ENCODE measurements at places on chromosomes 5 and 9. TPM values are rescaled to one million over a fixed set of nuclear protein-coding genes. Genes with fewer than 3 reads are reported as not detected.

TRPM6 gene
- total RNA-seq, result 4.7 TPM

GAS1 gene
- 41.9 TPM for total RNA-seq

SLC45A2 gene
- 0.09 TPM for total RNA-seq

DOLK gene
- total RNA-seq, result 27.3 TPM

TEK gene
- 3.5 TPM for total RNA-seq

IL4 gene
- total RNA-seq, result not detected

PCDHA2 gene
- not detected for total RNA-seq

TUSC1 gene
- 37.2 TPM for total RNA-seq

EIF4EBP3 gene
- total RNA-seq, result 28.3 TPM

DNA sequence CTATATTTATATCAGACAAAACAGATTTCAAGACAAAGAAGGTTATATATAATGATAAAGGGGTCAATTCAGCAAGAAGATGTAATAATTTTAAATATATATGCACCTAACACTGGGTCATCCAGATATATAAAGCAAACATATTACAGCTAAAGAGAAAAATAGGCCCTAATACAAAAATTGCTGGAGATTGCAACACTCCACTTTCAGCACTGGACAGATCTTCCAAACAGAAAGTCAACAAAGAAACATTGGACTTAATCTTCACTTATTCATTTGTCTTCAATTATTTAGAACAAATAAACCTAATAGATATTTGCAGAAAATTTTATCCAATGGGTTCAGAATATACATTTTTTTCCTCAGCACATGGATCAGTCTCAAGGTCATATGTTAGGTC is 45.8 kb downstream of the MEIKIN start:
- no peak for DNase-seq

- DNase-seq, result peak; percentile 40
Measured at GRCh38 chr5:1152771-1153282, 41.0 kb upstream of the SLC12A7 start.

- DNase-seq, result no peak
Measured at GRCh38 chr5:117095346-117096332, 521.0 kb upstream of the SEMA6A start.

- no peak for DNase-seq
Measured at GRCh38 chr5:158698023-158698639, 401.6 kb downstream of the EBF1 start.

- DNase-seq, result no peak
Measured at GRCh38 chr9:125663127-125663526, 43.9 kb downstream of the MAPKAP1 start.

DNA sequence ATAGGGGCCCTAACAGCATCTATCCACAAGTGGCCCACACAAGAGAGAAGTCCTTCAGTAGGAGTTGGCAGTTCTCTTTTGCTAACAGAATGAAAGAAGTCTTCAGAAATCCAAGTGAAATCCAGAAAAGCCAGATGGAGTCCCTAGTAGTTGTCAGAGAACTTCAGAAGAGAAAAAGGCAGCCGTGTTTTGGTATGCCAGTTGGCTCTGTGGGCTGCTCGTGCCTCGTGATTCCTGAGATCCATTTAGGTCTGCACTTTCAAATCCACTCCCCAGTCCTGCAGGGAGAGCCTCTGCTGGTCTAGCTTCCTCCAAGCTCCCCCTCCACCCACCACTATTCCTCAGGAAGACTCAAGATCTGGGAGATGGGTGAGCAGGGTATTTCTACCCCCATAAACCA is 69.0 kb downstream of the CFAP90 start:
- no peak for DNase-seq

GRCh38 chr5:159817262-159818029 is 98.8 kb upstream of the ADRA1B start:
- DNase-seq, result no peak

GRCh38 chr5:57711471-57711870 is 228.9 kb upstream of the ACTBL2 start:
- no peak for DNase-seq

- DNase-seq, result no peak
Measured at GRCh38 chr9:99109522-99109921, 4.6 kb downstream of the TGFBR1 start.

DNA sequence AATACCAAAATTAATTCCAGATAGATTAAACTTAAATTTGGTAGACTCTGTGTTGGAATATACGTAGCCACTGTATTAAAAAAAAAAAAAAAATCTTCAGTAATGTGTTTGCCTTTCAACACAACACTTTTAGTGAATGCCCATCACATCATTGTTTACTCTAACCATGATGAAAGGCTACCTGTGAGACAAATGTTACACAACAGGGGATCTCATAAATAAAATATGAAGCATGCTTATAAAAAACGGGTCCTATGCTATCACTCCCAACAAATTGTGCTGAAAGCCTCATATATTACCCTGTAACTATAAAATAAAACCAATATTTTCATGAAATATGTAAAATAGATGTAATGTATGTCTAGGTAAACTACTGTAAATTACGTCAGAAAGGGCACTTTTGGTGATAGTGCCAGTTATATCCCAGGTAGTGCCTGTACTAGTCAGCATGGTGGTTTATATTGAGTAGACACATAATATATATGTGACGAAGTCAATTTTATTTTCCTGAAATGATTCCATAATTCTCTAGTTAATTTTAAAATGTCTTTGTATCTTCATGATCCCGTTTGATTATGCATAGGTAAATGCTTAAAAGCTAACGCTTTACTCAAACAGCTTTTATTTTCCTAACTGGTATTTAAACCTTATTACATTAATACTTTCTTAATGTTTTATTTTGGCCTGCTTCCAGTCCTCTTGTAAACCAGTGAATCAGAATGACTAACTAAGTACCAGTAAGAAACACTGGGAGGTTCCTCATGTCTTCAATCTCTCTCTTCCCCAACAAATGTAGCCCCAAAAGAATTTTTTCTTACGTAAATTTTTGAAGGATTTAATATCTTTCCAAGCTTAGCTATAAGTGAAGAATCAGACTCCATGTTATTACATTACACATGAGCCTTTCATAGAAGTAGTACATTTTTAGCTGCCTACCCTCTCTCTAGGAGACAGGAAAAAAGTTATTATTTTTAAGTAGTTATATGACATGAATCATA is 420.3 kb downstream of the GABRG2 start:
- DNase-seq, result no peak

GRCh38 chr9:3743901-3744413 is 218.2 kb upstream of the RFX3 start:
- DNase-seq, result no peak

- no peak for DNase-seq
Measured at GRCh38 chr9:116466271-116467235, 220.6 kb upstream of the TRIM32 start.

DNA sequence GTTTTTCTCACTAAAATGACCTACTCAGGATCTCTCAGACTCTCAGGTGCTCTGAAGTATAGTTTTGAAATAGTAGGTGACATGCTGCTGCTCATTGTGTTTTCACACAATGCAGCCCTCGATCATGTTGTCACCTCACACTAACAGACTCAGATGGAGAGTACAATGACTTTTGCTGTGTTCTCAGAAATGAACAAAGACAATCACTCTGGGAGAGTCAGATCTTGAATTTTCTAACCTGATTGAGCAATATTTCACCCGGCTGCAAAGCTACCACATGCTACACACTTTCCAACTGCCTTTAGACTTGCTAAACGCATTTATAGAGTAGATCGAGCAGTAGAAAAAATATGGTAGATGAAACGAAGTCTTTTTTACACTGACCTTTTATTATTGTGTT is 113.4 kb downstream of the ST8SIA4 start:
- DNase-seq, result no peak

GRCh38 chr9:72826996-72827949 is 125.6 kb downstream of the ALDH1A1 start:
- DNase-seq, result no peak

DNA sequence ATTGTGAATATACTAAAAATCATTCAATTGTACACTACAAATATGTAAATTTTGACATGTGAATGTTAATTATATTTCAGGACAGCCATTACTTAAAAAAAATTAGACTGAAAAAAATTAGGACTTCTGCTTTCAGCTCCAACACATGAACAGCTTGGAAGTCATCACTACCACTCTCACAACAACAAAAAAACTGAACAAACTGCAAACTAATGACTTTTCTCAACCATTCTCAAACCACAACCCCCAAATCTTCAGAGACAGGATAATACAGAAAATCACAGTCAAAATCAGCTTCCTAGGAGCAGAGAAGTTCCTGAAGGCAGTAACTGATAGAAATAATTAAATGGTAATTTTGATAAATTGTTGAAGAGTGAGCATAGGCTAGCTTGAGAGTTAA is 686.4 kb downstream of the TLE1 start:
- no peak for DNase-seq

DNA sequence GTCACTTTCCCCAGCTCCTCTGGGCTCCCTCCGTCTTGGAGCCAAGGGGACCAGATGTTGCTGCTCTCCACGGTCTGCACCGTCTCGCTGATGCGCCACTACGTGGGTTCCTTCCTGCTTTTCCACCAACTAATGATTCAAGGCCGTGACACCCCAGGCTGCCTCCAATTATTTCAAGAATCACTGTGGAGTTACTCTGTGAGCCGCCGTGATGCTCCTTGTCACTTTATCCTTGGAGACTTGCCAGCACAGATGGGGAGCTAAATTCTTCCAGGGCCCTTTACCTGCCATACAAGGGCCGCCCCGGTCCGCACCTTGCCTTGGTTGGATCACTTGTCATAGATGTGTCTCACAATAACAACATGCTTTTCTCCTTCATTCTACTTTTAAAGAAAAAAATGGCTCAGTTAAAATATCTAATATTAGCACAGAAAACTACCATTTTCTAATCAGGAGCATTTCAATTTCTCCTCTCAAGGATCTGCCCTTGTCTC is 202.0 kb downstream of the FSTL4 start:
- no peak for DNase-seq

GRCh38 chr5:128426090-128426534 is 111.9 kb downstream of the FBN2 start:
- DNase-seq, result no peak

DNA sequence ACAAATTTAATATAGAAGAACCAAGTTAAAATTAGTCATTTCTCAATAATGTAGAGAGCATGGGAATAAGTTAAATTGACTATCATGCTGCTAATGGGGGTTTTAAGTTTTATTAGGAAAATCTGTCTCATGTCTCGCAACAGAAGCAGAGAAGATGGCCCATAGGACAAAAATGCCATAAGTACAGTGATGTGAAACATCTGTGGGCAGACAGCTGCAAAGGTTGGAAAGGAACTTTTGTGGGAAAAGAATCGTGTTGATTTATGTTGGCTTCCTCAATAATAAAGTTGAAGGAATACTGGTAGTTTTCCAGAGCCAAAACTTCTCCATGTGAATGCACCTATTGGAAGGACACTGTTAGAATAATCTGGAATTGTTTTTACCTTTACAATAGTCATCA is 44.8 kb downstream of the VCAN start:
- no peak for DNase-seq

GRCh38 chr5:90967851-90968250 is 409.3 kb downstream of the ADGRV1 start:
- no peak for DNase-seq

All from prostate gland (tissue), 2 donors.